ENCODE measurements at places on chromosomes 7 and 10.

DNA sequence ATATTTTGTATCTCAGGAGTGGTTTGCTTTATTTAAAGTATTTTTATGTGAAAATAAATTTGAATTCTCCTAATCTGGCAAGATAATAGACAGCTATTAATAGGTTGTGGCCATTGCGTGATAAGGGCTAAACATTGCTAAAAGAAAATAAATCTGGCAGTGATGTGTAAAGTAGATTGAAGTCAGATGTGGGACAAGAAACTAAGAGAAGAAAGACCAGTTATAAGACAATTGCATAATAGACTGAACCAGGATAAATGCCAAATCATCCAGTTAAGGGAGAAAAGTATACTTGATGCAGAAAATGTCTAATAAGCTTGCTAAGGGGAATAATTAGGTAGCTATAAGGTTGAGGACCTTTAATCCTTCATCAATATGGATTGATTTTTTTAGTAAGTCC is 197.5 kb upstream of the CSTF2T start:
- DNase-seq: no peak

DNA sequence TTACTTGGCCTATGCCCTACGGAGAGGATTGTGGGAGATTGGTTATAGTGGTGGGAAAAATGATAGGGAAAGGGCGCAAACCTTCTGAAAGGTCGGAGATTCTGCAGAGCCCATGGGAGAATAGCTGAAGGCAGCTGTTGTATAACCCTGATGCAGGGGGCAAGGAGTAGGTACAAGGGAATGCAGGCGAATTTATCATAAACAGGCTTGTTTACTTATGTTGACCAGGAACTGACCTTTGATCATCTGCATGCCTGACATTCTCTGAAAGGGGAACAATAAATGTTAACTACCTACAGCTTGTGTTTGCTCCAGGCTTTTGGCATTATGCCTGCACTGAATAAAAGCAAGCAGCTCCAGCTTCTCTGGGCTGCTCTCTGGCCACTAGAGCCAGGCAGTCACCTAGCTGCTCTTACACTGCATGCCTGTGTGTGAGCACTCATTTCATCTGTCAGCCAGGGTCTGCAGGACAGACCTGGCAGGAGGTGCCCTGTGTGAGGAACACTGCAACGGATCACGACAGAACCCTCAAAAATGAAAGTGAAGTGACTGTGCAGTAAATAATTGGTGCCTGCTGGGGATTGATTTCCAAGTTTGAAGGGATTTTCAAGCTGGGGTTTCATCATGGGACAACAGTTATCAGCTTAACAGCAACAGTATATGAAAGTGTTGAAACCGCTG is 31.1 kb upstream of the ABCA13 start:
- DNase-seq: no peak

- no peak for DNase-seq
Observed at GRCh38 chr7:136183981-136184380, 206.8 kb upstream of the MTPN start.

DNA sequence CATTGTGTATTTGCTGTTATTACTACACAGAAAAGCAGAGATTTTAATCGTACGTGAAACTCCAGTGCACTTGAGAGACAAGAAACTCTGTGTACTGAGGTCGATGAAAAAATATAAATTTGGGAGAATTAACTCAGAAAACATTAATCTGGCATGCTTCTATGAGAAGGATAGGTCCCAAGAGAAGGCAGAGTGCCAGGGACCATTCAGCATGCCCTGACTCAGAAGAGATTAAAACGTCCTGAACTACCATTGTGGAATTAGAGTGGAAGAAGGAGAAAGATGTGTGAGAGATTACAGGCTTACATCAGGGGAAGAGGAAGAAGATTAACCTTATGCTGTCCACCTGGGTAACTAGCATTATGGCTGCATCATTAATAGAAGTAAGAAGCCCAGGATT is 72.4 kb downstream of the REEP3 start:
- DNase-seq: no peak

DNA sequence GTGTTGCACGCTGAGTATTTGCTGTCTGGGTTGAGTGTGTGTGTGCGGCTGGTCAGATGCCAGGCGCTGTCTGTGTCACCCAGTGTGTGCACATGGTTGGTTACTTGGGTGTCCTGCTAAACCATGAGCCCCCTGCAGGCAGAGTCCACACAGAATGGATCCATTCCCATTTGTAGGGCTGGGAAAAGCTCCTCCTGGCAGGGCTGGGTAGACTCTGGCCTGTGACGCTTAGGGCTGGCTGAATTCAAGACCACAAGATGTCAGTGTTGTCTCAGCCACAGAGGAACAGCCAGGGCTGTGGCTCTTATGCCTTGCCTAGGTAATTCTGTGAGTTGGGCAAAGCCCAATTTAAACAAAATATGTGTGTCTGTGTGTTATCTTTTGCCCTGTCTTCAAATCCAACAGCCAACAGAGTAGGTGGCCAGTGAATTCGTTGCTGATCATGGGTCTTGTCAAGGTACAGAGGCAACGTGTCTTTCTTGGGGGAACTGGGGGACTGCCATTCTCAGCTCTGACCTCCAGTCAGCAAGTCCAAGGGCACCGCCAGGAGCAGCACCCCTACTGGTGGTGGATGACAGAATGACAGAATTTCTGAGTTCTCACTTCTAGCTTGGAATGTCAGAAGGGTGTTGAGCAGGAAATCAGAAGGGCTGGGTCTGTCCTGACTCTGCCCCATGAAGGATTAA is 285.1 kb downstream of the CCSER2 start:
- DNase-seq: no peak

Measured in stimulated activated CD4-positive, alpha-beta T cell treated with anti-CD3 and anti-CD28 coated beads, Interleukin-2, amount 100 ng/mL, for 48 hours (primary cell).